ENCODE measurements at places on chromosomes 11 and 22. TPM values are rescaled to one million over a fixed set of nuclear protein-coding genes. Genes with fewer than 3 reads are reported as not detected.

BTG4 gene
- total RNA-seq, result 0.22 TPM

SEPTIN3 gene
- total RNA-seq, result under 0.01 TPM

FAM181B gene
- total RNA-seq, result 0.65 TPM

SEC14L6 gene
- not detected for total RNA-seq

SLC25A45 gene
- total RNA-seq, result 3.8 TPM

FGF4 gene
- not detected for total RNA-seq

INPP5J gene
- 0.79 TPM for total RNA-seq

SDF2L1 gene
- total RNA-seq, result 14.9 TPM

CLDN5 gene
- total RNA-seq, result not detected

VPREB3 gene
- not detected for total RNA-seq

GSTT2B gene
- total RNA-seq, result 0.39 TPM

PACSIN3 gene
- total RNA-seq, result 129 TPM

ADM2 gene
- total RNA-seq, result 0.79 TPM

All from placental epithelial cell (primary cell).